ENCODE measurements at places on chromosomes 4 and X.

DNA sequence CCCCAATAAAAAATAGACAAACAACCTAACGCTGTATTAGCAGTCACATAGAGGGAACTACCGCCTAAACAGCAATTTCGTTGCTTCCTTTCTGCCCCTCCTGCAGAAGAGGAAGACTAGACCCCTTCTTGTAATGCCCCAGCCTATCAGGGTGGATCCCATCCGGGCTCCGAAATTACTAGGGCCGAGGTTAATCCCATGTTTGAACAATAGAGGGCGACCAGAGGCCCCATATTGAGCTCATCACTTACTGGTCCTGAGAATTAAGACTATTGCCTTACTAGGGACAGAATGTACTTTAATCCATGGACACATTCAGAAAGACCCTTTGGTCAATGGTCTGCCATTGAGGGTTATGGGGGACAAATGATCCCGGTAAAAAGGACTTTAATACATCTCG, 11.8 kb upstream of the ZNF630 start:
- DNase-seq, result no peak

GRCh38 chr4:107439401-107439800, 280.6 kb downstream of the PAPSS1 start:
- DNase-seq, result no peak

DNA sequence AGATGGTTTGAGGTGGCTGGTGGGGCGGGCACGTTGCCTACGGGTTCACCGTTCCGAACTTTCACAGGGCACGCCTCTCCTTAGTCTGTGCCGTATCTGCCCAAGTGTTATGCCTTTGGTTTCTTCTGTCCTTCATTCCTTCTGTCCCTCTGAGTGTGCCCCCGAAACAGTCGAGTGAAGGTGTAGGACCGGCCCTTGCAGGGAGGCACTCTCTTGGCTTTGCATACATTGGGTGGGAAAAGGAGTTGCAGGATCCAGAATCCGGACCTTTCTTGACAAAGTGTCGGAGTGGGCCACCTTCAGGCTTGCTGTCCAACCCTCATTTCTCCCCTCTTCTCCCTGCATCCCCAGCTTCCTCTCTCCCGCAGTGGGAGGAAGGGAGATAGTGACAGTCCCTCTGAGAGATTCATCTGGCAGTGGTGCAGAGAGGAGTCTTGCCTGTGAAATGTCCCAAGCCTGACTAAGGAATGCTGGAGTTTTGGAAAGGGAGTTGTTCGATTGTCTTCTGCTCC, 569 bp downstream of the ARFIP1 start:
- no peak for DNase-seq

DNA sequence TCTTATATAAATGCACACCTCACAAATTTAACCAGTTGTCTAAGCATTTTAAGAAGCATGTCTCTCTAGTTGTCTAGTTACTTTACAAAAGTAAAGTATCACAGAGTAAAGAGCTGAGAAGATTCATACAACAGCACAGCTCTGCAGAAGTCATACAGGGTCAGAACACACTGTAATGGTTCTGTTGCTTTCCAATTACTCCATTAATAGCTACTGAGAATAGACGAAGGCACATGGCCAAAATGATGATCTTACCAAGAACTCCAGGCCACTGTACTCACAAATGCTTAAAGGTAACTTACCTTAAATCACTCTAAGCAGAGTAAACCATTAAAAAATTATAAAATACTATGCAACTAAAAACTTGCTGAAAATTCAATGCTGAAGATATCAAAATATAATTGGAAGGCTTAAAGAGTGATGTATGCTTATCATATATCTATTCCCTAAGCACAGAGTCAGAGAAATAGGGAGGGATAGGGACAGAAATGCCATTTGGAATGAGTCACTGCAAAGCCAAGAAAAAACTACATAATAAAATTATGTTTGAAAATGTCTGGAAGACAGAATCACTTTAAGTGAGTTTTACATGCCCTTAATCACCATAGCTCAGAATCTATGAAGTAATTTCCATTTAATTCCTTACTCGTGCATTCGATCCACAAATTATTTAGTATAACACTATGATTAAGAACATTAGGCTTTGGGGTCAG, 71.0 kb downstream of the DDX60L start:
- DNase-seq, result no peak

- DNase-seq, result no peak
Observed at GRCh38 chr4:160373911-160374310, 1271.0 kb downstream of the RAPGEF2 start.

- DNase-seq, result no peak
Observed at GRCh38 chrX:140765043-140765784, 55.7 kb downstream of the LINC00632 start.

DNA sequence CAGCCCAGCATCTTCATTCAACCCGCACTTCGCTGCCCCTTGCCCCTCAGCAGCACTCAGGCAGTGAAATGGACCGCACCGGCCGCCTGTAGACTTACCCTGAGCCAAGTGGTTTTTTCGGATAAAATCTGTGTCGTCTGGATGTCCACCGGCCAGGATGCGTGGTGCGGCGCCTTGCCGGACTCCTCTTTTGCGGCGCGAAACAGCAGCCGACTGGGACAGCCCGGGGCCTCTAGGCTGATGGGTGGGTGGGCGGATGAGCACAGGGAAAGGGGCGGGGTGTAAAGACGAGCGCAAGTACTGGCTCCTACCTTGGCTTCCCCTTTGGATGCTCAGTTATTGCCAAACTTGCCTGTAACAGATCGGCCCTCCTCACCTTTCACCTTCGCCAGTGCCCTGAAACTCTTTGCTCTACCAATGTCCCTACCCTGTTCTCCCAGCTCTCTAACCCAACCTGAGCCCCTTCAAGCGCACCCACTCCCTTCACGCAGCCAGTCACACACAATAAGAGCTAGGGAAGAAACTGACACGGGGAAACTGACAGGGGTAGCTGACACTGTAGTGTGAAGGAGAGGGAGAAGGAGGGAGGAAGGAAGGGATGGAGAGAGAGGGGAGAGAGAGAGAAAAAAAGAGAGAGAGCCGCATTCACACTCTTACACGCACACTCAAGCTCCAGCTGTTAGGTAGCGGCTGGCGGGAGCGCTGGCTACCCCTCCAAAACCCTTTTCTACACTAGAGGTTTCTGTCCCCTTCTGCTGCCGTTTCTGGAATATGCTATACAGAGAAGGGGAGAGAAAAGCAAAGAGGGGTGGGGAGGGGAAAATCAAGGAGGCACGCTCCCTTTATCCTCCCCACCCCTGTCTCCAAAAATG, 559 bp downstream of the TRPC5 start:
- DNase-seq, result no peak

- DNase-seq, result no peak
Observed at GRCh38 chr4:126441173-126442035, 1126.6 kb downstream of the FAT4 start.

Measured in NCI-H1930 (cell line).